ENCODE measurements at places on chromosomes 11 and 22. TPM values are rescaled to one million over a fixed set of nuclear protein-coding genes. Genes with fewer than 3 reads are reported as not detected.

- H3K4me1 ChIP-seq, result no peaks in the 10 kb centered on the region
- no peak overlapping the region for H3K27ac ChIP-seq
- DNase-seq, result no peak
- H3K4me3 ChIP-seq, result no peak overlapping the region
These were observed 24.2 kb upstream of the OR6X1 start for GRCh38 chr11:123778511-123778910.

- no peak overlapping the region for H3K4me3 ChIP-seq
- H3K27me3 ChIP-seq, result no peaks in the 10 kb centered on the region
- H3K27ac ChIP-seq, result peak overlapping the region; percentile 5
These were observed 14.7 kb upstream of the CD5 start for GRCh38 chr11:61087426-61088119.

- peaks cover 25% of the 10 kb centered on the region for H3K4me1 ChIP-seq
- H3K4me3 ChIP-seq, result no peak overlapping the region
- peaks cover 23% of the 10 kb centered on the region for H3K36me3 ChIP-seq
- no peak for DNase-seq
These were observed 46.7 kb upstream of the RAB1B start for GRCh38 chr11:66221726-66222236.

DNA sequence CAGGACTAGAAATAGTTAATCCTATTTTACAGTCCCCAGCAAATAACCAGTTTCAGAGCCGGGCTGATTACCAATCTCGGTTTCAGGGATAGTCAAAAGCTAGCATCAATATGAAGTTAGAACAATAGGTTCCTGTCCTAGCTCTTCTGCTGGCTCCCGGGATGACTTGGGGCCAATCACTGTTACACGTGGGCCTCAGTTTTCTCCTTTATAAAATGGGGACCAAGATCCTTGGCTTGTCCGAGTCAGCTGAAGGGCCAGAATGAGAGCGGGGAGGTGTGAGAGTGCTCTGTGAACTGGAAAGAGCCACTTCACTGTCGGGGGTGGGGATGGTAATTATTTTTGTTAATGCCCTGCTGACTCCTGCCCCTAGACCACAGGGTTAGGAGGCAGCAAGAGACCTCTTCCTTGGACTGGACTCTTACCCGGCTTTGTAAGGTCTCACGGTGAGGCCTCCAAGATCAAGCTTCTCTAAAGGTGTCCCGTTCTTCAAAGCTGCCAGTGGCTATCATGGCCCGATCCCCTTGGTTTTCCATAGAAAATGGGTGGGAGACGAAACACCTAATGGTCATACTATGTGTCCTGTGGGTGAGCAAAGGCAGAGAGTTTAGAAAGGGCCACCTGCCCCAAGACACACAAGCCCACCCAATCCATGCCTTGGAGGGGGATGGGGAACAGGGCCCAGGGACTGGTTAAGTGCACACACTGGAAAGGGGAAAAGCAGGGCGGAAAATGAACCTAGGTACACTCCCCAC lies 1.4 kb downstream of the UCP2 start:
- H3K27me3 ChIP-seq, result no peaks in the 10 kb centered on the region
- no peak for DNase-seq
- H3K27ac ChIP-seq, result peak overlapping the region; percentile 94
- H3K36me3 ChIP-seq, result peaks cover 61% of the 10 kb centered on the region
- H3K4me1 ChIP-seq, result peaks cover 61% of the 10 kb centered on the region
- peak overlapping the region; percentile 83 for H3K4me3 ChIP-seq

The KCNJ5 gene
- not detected for total RNA-seq

All from activated CD4-positive, alpha-beta T cell treated with anti-CD3 and anti-CD28 coated beads, Interleukin-2, amount 10 ng/mL, durations not matched to agents 7 days and 5 days (primary cell).